ENCODE measurements at places on chromosomes 3 and 15.

DNA sequence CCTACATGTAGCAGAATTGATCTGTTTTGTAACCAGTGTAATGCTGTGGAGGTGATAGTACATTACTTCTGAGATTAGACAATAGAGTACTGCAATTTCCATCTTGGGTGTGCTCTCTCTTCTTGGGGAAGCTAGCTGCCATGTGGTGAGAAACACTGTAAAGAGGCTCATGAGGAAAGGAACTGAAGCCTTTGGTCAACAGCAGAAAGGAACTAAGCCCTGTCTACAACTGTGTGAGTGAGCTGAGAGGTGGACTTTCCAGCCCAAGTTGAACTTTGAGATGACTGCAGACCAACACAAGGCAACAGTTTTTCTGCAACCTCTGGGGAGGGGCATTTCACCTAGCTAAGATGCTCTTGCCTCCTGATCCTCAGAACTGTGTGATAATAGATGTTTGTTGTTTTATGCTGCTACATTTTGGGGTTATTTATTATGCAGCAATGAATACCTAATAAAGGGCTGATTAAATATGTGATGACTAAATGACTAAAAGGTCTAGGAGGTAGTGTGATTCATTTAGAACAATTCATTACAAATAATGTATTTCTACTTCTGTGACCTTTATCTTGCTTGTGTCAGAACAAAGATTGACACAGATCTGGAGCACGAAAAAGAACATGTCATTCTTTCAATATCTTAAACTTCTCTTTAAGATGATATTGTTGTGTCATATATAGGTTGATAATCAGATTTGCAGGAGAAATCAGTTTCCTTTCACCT is 121.6 kb upstream of the THRB start:
- DNase-seq: no peak

GRCh38 chr3:43291546-43291945 is 5.2 kb downstream of the SNRK start:
- no peak for DNase-seq

- DNase-seq: no peak
These were observed 31.4 kb upstream of the SEC13 start for GRCh38 chr3:10352146-10352911.

GRCh38 chr3:88117683-88118082 is 32.1 kb upstream of the C3orf38 start:
- no peak for DNase-seq

DNA sequence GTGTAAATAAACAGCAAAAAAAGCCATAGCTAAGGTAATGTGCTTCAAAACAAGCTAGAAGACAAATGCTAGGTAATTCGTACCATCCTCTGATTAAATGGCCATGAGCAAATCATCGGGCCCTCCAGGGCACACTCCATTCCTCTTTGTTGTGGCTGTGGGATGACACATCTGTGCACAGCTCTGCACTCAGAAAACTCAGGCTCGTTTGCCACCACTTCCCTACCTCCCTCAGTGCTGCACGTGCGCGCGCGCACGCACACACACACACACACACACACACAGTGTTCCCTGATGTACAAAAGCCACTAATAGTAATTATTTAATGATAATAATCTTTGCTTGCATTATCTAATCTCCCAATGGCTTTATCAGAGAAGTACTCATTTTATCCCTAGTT is 336.6 kb downstream of the FEZF2 start:
- DNase-seq: no peak

DNA sequence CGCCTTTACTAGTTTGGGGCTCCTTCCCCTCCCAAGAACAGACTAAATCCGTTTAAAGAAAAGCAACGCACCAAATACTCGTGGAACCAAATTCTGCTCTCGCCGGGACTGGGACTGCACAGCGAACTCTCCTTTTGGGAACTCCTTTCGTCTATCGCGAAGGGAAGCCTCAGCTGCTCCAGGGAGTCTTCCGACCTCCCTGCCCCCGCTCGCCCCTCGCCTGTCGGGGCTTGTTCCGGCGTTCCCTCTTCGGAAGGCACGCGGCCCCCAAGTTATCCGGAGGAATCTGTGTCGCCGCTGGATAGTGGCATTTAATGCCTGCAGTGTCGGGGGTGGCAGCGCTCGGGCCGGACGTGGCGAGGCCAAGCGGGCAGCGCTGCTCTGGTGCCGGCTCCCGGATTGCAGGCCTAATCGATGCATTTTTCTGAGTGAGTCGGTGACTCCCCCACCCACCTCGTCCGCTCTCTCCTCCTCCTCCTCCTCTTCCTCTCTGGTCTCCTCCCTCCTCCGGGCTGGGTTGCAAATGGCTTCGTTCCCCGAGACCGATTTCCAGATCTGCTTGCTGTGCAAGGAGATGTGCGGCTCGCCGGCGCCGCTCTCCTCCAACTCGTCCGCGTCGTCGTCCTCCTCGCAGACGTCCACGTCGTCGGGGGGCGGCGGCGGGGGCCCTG is at the start of gene TRIM71:
TSS of gene TRIM71 (plus strand) at position 440 of the 671 bp plus-strand sequence. CDS start at position 524, 84 bp downstream.
- no peak for DNase-seq

DNA sequence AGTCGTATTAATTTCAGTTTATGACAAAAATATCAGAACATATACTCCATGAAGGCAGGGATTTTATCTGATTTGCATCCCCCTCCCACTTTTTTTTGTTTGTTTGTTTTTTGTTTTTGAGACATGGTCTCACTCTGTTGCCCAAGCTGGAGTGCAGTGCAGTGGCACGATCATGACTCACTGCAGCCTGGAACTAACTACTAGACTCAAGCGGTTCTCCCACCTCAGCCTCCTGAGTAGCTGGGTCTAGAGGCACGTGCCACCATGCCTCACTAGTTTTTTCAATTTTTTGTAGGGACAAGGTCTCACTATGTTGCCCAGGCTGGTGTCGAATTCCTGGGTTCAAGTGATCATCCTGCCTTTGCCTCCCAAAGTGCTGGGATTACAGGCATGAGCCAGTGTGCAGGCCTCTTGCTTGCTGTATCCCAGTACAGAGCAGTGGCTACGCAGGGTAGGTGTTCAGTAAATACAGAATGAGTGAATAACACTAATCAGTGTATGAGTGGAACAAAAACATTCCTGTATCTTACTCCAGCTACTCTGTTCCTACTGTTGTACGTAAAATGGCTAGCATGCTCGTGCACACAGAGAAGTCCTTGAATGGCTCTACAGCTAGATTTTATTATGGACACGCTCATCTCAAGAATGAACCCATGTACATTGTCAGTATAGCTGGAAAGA is 272.4 kb downstream of the FOXP1 start:
- DNase-seq: no peak

- DNase-seq: no peak
These were observed 76.8 kb downstream of the TIGIT start for GRCh38 chr3:114370537-114371174.

DNA sequence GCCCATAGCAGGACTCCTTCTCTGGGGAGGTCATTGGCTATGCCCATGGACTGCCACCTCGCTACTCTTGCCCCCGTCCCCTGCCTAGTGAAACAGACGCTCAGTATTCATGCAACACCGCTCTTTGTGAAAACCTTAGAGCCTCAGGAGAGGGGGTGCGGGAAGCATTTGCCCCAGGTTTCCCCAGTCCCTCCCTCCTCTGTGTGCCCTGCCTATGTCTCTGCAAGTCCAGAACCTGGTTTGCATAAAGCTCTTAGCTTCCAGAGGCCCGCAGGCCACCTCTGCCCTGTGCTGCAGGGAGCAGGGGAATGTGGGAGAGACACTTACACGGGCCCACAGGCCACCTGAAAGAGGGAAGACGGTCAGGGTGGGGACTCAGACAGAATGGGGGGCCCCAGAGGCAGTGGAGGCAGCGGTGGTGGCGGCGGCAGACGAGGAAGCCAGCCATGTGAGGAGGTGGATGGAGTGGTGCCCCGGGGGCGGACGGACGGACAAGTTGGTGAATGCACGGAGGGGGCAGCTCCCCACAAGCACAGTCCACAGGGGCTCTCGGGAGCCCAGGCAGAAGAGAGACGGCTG is 33.8 kb upstream of the CTSH start:
- DNase-seq: no peak

- DNase-seq: no peak
These were observed 385.7 kb upstream of the NR2F2 start for GRCh38 chr15:95944661-95945255.

DNA sequence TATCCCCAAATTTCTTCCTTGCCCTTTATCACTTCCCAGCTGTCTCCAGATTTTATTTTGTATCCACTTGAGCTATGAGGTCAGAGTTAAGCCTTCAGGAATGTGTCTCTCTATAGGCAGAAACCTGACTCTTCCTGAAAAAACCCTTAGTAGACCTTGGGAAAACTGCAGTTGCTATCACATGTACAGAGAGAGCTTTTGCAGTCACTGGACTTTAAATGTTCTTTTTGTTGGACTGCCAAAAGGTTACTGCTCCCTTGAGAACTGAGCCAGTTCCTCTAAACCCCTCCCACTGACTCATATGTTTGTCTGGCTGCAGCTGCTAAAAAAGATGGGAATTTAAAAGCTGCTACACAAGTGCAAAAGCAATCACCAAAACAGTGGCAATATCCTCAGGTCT is 169.1 kb upstream of the CCDC54 start:
- DNase-seq: no peak

DNA sequence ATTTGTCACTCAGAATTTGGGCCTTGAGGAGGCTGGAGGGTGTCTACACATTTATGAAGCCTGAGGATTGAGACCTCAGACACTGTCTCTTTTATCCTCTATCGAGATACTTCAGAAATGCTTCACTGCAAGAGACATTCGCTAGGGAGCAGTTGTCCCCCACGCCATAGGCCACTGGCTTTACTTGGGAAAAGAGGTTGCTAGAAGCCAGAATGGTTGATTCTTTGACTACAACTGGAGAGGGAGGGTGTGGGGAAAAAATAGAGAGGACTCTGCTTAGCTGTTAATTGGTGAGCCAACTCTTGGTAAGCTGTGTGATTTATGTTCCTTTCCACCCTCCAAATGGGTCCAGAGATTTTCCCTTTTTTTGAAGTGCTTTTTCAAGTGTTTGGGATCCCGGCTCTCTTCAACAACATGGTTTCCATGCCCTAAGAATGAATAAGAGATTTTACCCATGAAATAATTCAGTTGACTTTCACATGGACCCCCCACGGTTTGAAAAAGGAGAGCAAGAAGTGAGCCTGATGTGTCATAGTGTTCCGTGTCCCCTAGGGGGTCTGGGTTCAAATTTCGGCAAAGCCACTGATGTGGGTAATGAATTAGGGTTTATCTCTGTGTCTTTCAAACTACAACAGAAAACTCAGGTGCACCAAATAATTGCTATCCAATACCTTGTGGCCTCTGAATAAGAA is 2.7 kb downstream of the BOC start:
- DNase-seq: no peak

DNA sequence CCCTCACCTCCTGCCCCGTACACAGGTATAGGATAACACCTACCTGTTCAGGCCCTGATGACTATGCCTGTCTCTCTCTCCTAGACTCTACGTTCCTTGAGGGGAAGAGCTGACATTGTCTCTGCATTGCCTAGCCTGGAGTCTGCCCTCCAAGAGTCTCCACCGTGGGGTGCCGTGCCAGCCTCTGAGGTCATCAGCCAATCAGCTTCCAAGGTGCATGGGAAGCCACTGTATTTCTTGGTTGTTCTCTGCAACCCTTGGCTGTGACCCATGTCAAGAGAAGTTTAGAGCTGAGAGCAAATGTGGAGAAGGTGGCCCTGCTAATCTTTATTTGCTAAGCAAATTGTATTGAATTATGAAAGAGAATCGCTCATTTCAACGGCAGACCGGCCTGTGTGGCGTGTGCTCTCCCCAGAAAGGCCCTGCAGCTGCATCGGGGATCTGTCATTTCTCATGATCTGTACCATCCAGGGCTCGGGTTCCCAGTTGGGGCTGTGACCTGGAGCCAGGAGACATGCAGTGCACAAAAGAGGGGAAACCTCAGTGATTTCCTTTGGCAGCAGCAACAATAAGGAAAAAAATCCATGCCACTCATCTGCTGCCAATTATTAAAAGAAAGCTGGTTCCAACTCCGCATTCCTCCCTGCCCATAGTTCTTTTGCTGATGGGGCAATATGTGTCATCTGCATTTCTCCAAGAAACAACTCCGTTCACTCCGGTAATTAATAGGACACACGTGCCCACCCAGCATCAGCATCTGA is 182.2 kb downstream of the MEGF11 start:
- DNase-seq: no peak

All from stimulated activated CD4-positive, alpha-beta T cell treated with anti-CD3 and anti-CD28 coated beads, Interleukin-1b, Interleukin-23, amount 100 ng/mL, for 1 hour (primary cell).